ENCODE measurements at places on chromosomes 6 and 20.

DNA sequence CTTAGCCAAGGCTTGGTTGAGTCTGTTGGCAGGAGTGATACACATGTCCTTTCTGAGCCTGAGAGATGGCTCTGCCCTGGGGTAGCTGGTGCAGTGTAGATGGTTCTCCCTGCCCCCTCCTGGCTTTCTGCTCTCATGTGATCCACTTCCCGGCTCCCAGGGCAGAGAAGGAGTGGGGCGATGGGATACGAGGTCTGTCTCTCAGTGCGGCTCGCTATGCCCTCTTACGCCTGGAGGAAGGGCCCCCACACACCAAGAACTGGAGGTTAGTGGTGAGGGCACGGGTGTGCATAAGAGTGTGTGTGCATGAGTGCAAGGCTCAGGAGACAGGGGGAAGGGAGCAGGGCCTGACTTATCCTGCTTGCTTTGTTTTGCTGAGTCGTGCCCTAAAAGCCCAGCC is 18.8 kb downstream of the SLC12A5 start:
- DNase-seq, result no peak

DNA sequence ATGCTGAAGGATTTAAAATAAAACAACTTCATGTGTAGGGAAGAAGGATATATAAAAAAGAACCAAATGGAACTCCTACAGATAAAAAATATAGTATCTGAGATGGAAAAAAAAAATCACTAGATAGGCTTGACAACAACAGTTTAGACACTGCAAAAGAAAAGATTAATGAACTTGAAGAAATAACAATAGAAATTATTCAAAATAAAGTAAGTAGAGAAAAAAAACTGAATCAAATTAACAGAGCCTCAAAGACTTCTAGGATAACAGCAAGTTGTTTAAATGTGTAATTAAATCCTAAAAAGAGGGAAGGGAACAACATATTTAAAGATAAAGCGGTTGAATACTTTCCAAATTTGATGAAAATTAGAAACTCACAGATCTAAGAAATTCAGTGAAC is 316.3 kb upstream of the ECI2 start:
- DNase-seq, result no peak

DNA sequence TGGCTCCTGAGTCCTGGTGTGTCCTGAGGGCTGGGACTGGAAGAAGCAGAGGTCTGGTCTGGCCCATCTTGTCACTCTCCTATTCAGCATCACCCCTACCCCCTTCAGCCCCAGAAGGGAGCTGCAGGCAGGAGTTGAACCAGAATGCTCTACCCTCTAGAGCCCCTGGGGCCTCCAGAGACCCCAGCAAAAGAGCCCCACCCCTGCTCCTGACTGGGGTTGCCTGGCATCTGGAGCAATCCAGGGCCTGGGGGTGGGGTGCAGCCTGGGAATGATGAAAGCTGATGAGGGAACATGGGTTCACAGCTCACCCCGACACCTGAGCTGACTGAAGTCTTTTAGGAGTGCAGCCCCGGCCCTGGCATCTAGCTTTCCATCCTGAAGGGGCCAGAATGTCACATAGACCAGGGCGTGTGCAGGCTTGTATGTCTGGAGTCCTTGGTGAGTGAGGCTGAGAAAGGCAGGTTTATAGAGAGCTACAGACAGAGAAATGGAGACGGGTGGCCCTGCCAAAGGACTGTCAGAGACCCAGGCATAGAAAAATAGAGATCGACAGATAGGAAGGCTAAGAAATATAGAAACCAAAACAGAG is 12.2 kb downstream of the FGD2 start:
- no peak for DNase-seq

DNA sequence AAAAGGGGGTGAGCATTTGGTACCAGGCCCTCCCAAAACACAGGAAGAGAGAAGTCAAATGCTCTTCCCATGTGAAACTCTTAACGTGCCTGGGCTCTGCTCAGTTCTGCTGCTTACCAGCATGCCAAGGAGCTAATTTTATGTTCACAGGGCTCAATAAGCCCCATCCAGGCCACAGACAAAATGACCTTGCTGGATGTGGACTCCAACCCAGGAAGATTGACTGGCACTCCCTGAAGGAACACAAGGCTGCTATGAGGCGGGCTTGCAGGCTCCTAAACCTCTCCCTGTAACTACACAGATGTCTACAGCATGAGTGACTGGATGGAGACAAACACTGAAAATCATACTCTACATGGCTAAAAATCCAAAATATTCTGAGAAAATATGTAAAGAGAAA is 50.6 kb downstream of the CHD6 start:
- no peak for DNase-seq

DNA sequence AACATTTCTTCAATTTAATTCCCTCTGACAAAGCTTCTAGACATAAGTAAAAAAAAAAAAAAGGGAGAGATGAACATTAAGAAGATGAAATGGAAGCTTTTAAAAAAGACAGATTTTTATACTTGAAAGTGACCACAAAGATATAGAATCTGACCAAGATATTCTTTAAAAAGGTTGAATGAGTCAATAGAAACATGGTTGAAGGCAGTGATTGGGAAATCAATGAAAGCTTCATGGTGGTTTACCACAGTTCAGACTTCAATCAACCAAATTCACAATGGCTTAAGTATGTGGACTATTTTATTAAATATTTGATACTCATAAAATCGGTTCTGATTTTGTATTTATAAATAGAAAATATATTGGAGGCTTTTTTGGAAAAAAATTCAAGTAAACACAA is 248.4 kb upstream of the HSF2 start:
- DNase-seq, result no peak

DNA sequence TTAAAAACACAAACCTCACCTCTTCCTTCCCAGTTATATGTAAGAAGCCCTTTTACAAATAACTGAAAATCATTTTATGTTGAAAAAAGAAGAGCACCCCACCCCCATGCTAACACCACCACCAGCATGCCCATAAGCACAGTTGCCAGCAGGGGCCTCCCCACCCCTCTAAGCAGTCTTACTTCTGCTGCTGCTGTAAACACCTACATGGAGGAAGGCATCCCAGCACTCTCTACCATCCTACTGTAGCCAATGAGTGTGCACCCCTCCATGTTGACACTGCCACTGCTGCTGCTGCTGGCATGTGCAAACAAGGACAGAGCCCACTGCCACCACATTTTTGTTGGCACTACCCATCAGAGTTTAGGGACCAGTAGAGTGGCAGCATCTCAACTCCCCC is 49.6 kb upstream of the PHIP start:
- no peak for DNase-seq

DNA sequence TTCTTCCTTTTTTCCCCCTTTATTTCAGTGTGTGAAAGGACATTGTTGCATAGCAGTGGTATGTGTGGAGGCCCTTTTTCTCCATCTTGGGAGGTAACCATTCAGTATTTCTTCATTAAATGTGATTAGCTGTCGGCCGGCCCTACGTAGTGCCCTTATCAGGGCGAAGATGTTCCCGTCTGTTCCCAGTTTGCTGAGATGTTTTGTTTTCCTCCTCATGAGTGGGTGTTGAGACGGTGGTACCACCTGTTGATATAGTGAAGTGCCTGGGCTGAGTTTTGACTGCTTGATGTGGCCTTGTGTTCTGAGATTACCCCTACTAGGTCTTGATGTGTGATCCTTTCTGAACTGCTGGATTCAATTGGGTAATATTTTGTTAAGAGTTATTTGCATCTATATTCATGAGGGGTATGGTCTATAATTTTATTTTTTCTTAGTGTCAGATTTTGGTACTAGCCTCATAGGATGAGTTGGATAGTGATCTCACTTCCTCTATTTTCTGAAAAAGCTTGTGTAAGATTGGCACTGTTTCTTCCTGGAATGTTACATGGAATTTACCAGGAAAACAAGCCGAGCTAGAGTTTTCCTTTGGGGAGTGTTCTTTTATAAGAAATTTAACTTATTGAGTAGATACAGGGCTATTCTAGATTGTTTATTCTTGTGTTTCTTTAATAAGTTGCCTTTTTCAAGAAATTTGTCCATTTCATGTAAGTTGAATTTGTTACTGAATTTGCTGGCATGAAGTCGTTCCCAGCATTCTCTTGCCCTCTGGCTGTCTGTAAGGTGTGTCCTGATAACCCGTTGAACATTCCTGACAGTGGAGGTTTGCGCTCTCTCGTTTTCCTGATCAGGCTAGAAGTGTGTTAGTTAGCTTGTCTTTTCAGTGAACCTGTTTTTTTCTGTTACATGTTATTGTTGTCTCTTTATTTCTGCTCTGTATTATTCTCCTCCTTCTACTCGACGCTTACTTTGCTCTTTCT is 4.3 kb downstream of the MTG2 start:
- DNase-seq, result no peak

DNA sequence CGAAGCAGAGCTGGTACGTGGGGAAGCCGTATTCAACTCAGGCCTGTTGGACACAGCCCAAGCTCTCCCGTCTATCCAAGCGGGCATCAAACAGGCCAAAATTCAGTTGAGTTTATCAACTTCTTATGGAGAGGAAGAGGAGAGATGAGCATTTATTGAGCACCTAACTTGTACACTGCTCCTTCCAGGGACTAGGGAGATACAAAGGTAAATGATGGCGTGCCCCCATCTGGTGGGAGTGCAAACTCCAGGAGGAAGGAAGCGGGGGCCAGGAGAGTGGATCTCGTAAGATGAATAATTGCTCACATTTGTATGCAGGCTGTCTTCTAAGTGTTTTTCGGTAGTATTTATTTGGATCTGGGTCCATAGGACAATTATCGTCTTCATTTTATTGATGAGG is 146.6 kb downstream of the SOBP start:
- no peak for DNase-seq

GRCh38 chr6:144268794-144269349 is 16.3 kb upstream of the UTRN start:
- DNase-seq, result no peak

- DNase-seq, result no peak
Measured at GRCh38 chr6:74568861-74569260, 637.0 kb downstream of the COL12A1 start.

GRCh38 chr6:154462425-154462824 is 48.1 kb downstream of the CNKSR3 start:
- DNase-seq, result no peak

DNA sequence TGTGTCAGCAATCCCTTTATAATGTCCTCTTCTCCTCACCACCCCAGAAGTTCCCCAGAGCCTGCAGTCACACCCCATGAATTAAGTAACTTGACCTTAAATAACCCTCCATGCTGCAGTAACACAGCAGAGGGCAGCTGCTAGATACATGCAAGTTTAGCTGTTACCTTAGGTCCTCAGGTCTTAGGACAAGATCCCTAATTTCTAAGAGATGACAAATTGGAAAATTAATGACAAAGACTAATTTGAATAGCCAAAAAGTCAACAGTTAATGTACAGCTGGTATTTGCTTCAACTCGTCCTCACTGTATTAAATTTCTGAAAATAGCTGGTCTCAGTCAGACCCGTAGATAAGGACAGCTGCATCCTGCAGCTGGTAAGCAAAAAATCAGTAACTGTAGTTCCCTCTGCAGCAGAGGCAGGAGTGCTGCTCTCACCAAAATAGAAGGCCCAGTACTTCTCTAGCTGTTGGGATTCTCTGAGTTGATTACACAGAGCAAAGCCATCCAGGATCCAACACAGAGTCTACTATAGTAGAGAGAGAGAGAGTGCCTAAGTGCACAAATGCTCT is 62.4 kb downstream of the TNFRSF21 start:
- DNase-seq, result no peak

- DNase-seq, result no peak
Measured at GRCh38 chr6:168968228-168968627, 285.4 kb downstream of the THBS2 start.

- no peak for DNase-seq
Measured at GRCh38 chr20:19336631-19337030, 124.2 kb downstream of the SLC24A3 start.

- no peak for DNase-seq
Measured at GRCh38 chr6:166068768-166069167, 98.9 kb downstream of the TBXT start.

- no peak for DNase-seq
Measured at GRCh38 chr6:131762984-131763383, 44.8 kb upstream of the ENPP1 start.

- DNase-seq, result no peak
Measured at GRCh38 chr6:134034961-134035822, 17.2 kb downstream of the SLC2A12 start.

- DNase-seq, result no peak
Measured at GRCh38 chr6:130843575-130844320, 16.5 kb downstream of the SMLR1 start.

GRCh38 chr20:6012179-6012578 is 41.7 kb downstream of the LRRN4 start:
- DNase-seq, result no peak

DNA sequence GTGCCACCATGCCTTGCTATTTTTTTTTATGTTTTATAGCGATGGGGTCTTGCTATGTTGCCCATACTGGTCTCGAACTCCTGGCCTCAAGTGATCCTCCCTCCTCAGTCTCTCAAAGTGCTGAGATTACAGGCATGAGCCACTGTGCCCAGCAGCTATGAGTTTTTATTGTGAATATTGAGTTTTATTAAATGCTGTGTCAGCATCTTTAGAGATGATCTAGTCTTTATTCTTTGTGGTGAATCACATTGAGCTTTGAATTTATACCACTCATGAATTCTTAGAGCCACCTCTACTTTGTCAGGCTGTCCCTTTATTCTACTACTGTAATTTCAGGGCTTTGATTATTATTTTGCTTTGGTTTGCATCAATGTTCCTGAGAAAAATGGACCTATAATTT is 428.3 kb downstream of the BTBD3 start:
- DNase-seq, result no peak

DNA sequence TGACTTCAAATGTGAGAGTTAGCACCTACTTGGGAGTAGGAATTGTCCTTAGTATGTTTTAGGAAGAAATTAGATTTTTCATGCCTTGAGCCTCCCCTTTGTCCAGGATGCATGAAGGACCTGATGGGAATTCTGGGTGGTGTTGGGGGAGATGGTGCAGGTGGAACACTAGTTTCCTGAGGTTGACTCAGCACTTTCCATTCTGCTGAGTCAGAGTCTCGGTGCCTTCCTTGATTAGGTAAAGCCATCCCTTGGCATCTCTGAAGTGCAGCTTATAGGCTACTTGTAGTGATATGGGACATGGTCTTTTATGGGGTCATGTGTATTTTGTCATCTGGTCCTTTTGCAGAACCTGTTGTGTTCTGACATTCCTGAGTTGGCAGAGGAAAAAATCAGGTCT is 105.3 kb downstream of the PHACTR3 start:
- no peak for DNase-seq

Measured in stimulated activated CD8-positive, alpha-beta memory T cell treated with anti-CD3 and anti-CD28 coated beads, Interleukin-15, amount 100 ng/mL, for 48 hours (primary cell).